KBM-7 (cell line): ENCODE measurements at places on chromosomes 16 and 17.

- no peak for DNase-seq
Observed at GRCh38 chr17:50111673-50112655, 16.8 kb downstream of the PDK2 start.

DNA sequence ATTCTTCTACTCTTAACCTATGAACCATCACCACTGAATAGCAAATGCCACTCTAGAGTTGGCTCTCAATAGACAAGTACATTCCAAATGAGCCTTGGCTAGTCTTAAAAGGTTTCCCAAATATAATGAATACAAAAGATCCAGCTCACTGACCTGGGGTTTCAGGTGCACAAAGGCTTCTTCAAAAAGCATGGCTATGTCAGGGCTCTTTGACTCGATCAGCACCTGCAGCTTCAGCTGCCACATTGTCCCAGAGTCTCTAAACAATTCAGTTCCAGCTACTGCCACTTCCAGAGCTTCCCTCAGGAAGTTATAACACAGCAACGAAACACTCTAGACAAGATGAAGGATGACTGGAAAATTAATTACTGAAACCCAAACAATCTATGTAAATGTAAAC is 16.0 kb upstream of the COPRS start:
- DNase-seq = no peak

DNA sequence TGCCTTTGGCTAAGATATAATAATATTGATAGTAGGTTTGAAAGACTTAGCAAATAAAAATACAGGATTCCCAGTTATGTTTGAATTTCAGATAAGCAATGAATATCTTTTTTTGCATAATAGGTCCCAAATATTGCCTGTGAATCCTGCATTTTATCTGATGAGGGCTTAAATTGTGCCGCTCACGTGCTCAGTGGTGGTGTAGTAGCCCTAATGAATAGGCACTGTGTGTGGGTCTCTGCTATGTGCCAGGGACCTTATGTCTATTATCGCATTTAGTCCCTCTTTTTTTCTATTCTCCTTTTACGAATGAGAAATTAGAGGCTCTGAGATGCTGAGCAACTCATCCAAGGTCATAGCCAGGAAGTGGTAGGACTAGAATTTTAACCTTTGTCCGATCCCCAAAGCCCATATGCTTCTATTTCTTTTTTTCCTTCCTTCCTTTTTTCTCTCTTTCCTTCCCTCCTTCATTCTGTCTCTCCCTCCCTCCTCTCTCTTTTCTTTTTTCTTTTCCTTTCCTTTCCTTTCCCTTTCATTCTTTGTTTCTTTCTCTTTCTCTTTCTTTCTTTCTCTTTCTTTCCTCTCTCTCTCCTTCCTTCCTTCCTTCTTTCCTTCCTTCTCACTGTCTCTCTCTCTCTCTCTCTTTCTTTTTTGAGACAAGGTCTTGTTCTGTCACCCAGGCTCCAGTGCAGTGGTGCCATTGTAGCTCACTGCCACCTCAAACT is 47.2 kb downstream of the RGS9 start:
- DNase-seq = no peak

GRCh38 chr17:561116-561515 is 153.5 kb downstream of the VPS53 start:
- DNase-seq = no peak

DNA sequence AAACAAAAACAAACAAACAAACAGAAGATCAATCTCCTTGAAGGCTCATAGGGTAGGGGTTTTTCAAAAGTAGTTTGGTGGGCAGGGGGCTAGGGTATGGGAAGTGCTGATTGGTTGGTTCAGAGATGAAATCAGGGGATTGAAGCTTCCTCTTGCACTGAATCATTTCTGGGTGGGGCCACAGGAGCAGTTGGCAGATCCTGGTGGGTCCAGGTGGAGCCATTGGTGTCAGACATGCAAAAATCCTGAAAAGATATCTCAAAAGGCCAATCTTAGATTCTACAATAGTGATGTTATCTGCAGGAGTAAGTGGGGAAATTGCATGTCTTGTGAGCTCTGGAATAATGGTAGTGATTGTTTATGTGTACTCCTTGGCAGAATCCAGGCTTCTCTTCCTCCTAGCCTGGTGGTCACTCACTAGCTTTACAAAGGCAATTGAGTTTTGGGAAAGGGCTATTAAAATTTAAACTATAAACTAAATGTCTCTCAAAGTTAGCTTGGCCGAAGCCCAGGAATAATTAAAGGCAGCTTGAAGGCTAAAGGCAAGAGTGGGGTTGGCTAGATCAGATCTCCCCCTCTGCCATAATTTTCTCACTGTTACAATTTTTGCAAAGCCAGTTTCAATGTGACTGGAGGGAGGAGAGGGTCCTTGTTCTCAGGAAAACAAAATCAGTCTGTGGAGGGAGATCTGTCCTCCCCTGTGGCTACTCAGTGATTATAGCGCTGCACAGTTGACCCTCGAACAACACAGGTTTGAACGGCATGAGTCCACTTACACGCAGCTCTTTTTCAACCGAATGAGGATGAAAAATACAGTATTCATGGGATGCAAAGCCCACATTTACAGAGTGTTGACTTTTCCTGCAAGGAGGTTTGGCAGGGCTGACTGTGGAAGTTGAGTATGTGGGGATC is 45.2 kb downstream of the RNF112 start:
- DNase-seq = no peak

GRCh38 chr17:80023481-80024205 is 12.0 kb downstream of the TBC1D16 start:
- DNase-seq = no peak

DNA sequence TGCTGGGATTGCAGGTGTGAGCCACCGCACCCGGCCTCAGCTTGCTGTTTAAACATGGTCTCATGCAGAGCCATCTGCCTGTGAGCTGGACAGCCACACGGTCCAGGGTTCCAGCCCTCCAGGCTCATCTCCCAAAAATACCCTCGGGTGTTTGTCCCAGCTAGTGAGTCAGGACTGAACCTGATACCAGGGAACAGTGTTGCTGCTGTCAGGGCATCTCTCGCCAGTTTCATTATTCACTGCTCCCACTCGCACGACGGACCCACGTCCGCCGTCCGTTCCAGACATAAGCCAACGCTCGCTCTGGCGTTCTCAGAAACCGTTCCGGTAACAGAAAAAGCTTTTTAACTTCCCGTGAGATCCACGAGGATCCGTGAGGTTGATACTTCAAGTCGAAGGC is 77.6 kb downstream of the NXN start:
- no peak for DNase-seq

DNA sequence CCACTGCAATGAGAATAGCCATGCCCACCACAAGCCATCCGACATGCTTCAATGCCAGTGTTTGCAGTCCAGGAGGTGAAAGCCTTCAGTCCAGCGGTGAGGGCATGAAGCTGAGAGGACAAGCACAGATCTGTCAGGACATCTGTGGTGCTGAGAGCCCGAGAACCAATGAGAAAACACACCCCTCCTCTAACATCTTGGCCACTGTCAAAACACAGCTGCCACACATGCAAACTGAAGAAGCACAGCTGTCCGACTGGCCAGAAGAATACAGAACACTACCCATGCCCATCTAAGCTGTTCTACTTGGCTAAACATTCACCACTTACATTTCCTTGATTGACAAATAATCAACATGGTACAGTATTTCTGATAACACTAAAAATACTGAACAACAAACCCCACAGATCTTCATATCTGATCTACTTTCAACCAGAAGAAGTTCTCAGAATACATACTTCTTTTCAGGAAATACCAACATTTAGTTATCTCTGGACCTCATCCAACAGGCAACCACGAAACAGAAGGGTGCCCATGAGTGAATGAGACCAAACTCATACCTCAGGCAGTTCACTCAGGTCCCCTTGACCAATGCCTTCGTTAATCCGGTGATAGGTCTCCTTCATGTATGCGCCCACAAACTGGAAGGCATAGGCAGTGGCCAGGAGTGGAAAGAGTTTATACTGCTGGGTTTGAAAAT is 10.2 kb upstream of the FBF1 start:
- peak; percentile 46 for DNase-seq

DNA sequence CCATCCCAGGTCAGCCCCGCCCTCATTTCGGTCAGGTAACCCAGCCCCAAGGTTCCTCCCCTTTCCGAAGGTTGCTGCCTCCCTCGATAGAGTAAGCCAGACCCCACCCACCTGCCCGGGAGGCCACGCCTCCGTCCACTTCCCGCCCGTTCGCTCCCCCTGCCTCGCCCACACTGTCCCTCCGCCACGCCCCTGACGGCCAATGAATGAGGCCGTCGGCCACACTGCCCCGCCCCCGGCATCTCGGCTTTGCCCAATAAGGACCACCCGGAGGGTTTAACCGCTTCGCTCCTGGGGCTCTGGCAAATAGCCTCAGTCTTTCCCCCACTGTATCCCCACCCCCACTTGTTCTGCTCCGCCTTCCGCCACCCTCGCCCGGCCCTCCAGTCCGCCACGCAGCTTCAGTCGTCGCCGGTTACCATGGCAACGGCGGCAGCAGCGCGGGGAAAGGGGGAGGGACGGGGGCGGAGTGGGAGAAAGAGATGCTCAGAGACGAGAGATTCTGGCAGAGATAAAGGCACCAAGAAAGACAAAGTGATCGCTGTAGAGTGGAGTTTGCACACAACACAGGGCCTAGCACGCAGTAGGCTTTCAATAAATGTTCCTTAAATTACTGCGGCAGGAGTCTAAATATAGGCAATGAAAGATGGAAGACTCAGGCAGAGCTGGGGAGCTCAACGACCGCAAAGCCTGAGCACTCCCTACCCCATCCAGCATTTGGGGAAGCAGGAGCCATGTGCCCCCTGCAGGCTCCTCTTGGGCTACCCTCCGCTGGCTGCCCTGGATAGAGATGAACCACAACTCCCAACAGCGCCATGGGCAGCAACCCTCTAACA is 5.1 kb downstream of the DLG4 start:
- DNase-seq = peak; percentile 98

DNA sequence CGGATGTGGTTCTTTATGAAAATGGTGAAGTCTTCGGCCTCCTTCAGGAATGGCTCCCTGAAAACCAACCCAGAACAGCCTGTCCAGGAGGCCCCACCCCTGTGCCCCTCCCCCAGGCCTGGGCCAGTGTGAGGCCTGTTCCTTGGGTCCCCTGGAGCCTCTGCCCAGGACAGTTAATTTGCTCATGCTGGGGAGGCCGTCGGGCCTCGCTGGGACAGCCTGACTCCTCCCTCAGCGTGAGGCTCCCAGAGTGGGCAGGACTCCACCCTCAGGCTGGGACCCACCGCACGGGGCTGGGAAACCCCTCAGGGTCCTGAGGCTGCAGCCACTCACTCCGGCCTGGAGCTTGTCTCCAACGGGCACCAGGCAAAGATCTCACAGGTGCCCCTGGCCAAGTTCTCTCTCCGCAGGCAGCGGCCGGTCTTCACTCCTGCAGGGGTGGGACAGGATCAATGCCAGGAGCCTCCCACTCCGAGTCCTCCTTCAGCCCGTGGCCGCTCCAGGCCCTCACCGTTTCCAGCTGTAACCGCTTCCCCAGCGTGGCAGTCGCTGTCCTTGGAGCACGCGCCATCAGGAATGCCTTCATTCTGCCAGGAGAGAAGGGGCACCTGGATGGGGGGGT is 5.8 kb downstream of the P2RX5 start:
- DNase-seq = no peak

- DNase-seq = no peak
Observed at GRCh38 chr17:70028397-70028796, 46.6 kb upstream of the KCNJ16 start.

GRCh38 chr16:67672739-67673662 is 6.4 kb downstream of the C16orf86 start:
- peak; percentile 73 for DNase-seq
